SK-N-MC (cell line): ENCODE measurements at places on chromosomes 16 and 17.

- DNase-seq: peak; percentile 93
These were observed 14.4 kb upstream of the FAAP100 start for GRCh38 chr17:81566461-81567126.

DNA sequence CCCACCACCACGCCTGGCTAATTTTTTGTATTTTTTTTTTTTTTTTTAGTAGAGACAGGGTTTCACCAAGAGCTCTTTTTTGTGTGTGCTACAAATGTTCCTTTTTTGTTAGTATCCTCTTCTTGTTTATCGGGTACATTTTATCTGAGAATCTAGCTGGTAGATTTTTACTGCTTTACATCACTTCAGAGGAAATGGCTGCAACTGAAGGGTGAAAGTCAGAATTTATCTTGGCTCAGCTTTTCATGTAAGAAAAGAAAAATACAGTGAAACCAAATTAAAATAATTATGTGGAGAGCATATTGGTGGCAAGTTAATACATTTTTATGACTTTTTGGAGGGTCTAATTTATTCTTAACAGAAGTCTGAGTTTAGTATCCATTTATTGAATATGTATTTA is 26.0 kb downstream of the CBFB start:
- DNase-seq: no peak

- no peak for DNase-seq
These were observed 374.0 kb upstream of the ASIC2 start for GRCh38 chr17:33667052-33667509.

DNA sequence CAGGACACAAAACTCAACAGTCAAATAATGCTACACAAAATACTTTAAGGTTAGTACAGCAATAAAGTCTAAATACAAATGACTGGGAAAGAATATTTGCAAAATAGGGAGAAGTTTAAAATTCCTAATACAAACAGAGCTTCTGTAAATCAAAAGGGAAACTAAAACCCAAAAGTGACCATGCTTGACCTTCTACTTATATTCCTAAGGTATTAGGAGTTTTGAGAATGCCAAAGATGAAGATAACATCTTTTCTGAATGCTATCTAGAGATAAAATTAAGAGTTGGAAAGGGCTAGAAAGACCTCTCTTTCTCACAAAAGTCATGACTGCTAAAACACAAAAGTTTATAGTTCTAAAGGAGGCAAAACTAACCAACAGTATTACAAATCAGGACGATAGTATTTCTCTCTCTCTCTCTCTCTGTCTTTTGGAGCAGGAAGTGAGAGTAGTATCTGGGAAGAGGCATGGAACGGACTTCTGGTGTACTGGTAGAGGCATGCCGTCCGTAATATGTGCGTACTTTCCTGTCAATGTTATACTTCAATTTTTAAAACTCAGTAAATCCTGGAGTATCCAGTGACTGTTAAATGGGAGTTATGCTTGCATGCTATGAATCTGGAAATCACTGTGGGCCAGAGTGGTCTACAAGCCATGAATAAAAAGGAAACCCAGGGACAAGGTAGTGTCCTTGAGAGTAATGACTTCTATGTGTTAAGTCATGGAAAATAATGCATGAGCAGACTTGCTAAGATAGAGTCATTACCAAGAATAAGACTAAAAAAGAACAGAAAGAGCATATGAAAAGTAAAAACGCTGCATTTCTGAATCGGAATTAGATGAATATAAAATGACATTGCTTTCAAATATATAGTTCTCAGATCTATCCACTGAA is 49.7 kb upstream of the ANKFY1 start:
- no peak for DNase-seq

GRCh38 chr16:24045641-24046040 is 209.9 kb downstream of the PRKCB start:
- DNase-seq: no peak

GRCh38 chr17:31789707-31790505 is 69.1 kb downstream of the COPRS start:
- DNase-seq: no peak

GRCh38 chr17:75048249-75048878 is 1.3 kb downstream of the KCTD2 start:
- no peak for DNase-seq

GRCh38 chr16:55154956-55155355 is 169.0 kb upstream of the IRX6 start:
- DNase-seq: no peak

GRCh38 chr16:50528820-50529219 is 19.4 kb upstream of the NKD1 start:
- no peak for DNase-seq

- DNase-seq: no peak
These were observed 5.7 kb downstream of the GGA2 start for GRCh38 chr16:23504453-23505179.

DNA sequence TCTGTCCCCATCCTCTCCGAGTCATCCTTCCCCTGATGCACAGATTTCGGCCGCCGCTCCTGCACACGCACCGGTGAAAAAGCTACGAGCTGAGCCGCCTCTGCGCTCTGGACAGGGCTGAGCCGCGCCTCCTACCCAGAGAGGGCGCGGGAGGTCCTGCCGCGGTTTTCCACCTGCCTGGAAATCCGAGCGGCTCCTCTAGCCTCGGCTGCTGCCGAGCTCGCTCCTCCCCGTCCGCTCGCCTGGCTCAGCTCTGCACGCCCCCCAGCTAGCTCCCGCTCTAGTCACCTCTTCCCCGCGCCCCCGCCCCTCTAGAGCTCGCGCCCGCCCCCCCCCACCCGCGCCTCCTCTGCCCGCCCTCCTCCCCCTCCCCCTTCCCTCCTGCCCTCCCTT is 198 bp upstream of the SHISA9 start:
- no peak for DNase-seq

- peak; percentile 87 for DNase-seq
These were observed 24.1 kb downstream of the BAHCC1 start for GRCh38 chr17:81419319-81419885.

GRCh38 chr16:7526736-7527135 is 194.1 kb downstream of the RBFOX1 start:
- DNase-seq: no peak

- DNase-seq: no peak
These were observed 78.7 kb upstream of the FAM20A start for GRCh38 chr17:68679882-68680281.
